ENCODE measurements at places on chromosomes 1 and 21.

GRCh38 chr1:159715855-159716254 lies 1.5 kb upstream of the CRP start:
- no peak for DNase-seq

- no peak for DNase-seq
Measured at GRCh38 chr1:201358596-201358995, 18.9 kb downstream of the TNNT2 start.

DNA sequence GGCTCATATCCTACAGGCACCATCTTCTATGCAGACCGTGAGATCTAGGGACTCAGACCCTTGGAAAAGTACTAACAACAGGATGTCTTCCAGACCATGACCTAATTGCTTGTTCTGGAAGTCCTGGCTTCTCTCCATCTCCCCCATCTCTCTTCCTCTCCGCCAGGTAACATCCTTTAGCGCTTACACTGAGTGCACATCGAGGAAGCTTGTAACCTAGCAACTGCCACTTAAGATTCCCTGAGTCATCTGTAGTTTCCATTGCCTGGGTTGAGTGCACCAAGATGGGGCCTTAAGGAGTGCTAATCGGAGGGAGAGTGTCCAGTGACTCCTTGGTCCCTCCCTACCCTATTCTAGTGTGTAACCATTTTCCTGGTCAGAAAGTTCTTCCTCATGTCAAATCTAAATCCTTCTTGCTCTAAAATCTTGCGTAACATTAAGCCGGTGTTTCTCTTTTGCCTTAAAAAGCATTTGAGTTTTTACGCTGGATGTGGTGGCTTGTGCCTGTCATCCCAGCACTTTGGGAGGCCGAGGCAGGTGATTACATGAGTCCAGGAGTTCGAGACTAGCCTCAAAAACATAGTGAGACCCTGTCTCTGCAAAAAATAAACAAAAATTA lies 9.7 kb downstream of the KLHDC8A start:
- DNase-seq = peak; percentile 30

DNA sequence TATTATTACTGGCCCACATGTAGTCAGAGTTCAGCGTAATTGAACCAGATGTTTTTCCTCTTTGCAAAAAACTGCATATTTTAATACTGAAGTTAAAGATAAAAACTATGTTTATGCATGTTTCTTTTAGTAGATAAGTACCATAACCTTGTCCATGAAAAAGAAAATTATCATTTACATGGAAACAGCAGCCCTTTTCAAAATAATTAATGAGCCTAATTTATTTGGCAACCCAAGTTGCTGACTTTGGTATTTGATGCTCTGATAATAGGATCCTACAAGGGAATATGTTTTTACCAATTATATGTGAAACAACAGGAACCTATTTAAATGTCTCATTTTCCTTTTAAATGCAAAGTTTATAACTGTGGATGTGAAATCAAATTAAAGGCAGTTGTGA lies 281.3 kb upstream of the C1orf105 start:
- no peak for DNase-seq

DNA sequence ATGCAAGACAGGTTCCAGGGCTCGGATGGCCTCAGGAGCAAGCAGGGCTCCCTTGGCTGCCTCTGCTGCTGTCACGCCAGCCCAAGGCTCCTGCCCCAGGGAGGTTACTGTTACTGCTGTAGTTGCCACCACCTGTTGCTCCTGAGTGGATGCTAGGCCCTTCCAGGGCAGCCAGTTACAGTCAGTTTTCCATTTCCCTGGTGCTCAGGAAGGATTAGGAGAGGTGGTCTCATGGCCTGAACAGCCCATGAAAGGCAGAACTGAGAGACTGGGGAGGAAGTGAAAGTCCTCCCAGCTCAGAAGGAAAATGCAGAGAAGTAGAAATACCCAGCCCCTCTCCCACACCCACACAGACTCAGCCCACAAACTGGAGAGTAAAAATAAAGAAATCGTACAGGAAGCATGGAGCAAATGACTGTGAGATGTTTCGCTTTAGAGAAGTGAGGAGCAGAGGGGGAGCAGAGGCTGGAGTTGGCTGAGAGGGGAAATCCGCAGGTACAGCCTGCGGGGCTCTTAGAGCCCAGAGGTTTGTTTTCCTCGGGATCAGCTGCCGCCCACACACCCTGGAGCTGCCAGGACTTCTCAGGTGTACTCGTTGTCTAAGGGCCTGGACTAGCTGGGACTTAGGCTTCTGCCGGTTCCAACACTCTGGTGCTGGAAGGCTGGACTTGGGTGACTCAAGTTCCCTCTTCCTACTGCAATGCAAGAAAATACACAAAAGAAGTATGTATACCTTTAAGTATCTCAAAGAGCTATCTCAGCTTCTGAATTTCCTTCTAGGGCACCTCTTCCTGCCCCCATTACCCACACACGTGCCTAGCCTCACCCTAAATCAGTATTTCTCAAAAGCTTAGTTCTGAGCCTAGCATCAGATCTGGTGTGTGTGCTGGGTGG lies 2.3 kb downstream of the IL6R start:
- no peak for DNase-seq

GRCh38 chr1:208209896-208210589 lies 34.1 kb downstream of the PLXNA2 start:
- no peak for DNase-seq

DNA sequence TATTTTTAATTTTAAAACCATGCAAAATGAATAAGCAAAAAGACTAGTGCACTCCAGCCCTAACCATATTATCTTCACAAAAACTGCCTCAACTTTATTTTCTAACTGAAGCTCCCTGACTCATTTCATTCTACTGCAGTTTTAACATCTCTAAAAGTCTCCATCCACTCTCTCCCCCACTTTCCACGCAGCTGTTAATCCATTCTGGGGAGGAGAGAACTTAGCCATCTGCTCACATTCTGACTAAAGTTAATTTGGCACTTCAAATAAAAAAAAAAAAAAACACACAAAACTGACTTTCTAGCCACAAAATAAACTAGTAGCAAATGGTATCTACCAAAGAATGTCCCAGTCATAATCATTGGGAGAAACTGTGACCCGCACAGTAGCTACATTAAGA lies 5.4 kb upstream of the MYBPHL start:
- DNase-seq = no peak

GRCh38 chr1:169309178-169310166 lies 58.1 kb downstream of the NME7 start:
- no peak for DNase-seq

- DNase-seq = no peak
Measured at GRCh38 chr1:203116091-203116820, 11.3 kb upstream of the ADORA1 start.

All from RWPE1 (cell line).